ENCODE measurements at places on chromosomes 4 and X.

- no peak for DNase-seq
Observed at GRCh38 chrX:109623997-109624396, 975 bp downstream of the KCNE5 start.

GRCh38 chr4:68110441-68110840 is 19.2 kb downstream of the TMPRSS11F start:
- no peak for DNase-seq

DNA sequence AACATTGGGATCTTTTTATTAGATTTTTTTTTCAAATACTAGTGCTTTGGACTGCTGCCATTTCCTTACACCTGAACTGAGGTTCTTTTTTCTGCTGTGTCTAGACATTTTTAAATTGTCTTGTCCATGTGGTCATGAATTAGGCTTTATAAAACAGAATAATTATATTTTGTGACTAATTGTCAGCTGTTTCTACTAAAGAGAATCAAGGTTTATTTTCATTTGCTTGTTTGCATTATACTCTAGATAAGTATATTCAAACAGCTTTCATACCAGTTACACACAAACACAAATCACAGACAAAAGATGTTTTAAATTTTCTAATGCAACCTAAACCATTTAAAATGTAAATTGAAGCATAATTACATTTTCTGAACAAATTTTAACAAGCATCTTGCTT is 194.7 kb downstream of the GALNTL6 start:
- DNase-seq, result no peak

- no peak for DNase-seq
Observed at GRCh38 chrX:100687546-100687945, 43.5 kb downstream of the SRPX2 start.

- no peak for DNase-seq
Observed at GRCh38 chr4:81142744-81143143, 72.3 kb downstream of the PRKG2 start.

DNA sequence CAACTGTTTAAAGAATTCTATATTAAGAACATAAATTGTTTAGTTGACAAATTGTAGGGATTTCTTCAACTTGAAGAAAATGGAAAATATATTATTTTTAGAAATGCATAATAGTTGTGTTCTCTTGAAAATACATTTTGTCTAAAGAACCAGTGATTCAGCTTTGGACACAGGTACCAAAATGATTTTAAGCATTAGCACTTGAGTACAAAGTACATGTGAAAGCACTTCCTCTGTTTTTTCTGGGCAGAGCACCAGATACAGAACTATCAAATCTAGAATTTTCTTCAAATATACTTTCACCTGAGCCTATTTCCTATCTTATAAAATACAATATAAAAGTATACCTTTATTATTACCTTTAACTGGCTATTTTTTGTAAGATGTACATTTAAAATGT is 539.8 kb downstream of the ADGRL3 start:
- no peak for DNase-seq

GRCh38 chr4:22573198-22573597 is 57.3 kb upstream of the ADGRA3 start:
- DNase-seq, result no peak

GRCh38 chr4:111631215-111631999 is 513.8 kb upstream of the FAM241A start:
- DNase-seq, result no peak

DNA sequence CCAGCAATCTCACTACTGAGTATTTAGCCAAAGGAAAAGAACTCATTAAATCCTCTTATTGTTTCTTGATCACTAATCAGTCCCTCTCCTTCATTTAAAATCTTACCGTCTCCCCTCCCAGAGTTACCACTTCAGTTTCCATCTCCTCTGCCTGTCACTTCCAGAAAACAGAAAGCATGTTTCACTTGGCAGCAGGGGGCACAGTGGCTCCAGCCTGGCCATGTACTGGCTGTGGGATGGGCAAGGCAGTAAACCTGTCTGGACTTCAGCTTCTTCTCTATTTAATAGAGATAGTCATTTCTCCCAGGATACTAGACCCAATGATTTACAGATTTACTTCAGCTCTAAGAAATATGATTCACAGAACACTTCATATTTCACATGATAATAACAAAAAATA is 63.2 kb downstream of the CD40LG start:
- no peak for DNase-seq

DNA sequence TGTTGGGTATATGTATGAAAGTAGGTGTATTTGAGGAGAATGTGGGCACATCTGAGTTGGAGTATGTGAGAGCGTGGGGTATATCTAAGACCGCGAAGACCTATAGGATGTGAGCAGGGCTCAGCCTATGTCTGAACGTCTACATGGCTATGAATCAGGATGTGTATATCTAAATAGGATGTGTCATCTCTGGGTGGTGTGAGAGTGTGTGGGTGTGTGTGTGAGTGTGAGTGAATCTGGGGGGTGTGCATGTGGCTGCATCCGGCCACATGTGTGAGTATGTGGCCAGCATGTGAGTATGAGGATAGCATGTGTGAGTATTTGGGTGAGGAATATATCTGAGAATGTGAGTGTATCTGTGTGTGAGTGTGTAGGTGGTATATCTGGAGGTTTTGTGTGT is 7.7 kb downstream of the GPR173 start:
- DNase-seq, result no peak

- no peak for DNase-seq
Observed at GRCh38 chr4:156972379-156973015, 898 bp upstream of the PDGFC start.

GRCh38 chr4:168097161-168097560 is 4.8 kb downstream of the ANXA10 start:
- no peak for DNase-seq

GRCh38 chr4:137949746-137950145 is 292.4 kb downstream of the SLC7A11 start:
- no peak for DNase-seq

DNA sequence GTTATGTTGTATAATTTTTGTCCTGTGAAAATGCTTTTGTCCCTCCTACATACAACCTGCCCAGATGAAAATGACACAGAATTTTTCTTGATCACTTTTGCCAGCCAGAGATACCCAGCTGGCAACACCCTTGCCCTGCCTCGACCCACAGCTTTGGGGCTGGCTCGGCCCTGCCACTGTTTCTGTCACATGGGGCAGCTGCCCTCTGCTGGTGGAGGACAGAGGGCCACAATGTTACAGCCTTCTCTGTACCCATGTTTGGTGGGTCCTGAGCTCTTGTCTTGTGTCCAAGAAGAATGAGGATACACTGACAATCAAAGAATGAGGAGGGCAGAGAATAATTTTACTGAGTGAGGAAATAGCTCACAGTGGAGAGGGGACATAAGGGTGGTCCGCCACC is 31.1 kb downstream of the BMP15 start:
- DNase-seq, result no peak

DNA sequence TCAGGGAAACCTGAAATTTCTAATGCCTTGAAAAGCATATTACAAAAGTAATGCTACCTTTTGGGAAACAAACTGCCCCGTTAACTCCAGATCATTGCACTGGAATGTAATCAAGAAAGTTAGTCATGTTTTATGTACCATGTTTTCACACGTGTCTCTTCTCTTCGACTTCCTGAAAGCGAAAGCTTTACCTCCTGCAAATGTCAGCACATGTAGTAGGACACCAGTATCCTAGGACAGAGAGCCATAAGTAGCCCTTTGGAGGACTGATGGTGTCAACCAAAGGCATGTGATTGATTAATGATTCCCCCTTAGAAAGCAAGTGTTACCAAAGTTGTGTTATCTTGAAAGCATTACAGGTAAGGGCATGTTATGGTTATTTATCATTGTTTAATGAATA is 8.8 kb upstream of the MND1 start:
- DNase-seq, result no peak

DNA sequence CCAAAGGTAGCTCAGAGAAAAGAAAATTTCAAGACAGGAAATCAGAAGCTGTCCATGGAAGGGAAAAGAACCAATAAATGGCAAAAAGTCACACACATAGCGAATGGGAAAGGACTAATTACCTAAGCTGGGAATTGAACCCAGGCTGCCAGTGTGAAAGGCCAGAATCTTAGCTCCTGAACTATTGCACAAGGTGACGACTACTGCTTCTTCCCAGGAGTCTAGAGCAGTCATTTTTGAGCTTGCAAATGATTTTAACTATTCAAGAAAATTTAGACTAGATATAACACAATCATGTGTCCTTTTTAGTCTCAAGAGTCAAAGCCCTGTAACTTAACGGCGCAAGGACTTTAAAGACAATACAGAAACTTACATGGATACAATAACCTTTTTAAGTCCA is 34.1 kb upstream of the ZNF81 start:
- no peak for DNase-seq

DNA sequence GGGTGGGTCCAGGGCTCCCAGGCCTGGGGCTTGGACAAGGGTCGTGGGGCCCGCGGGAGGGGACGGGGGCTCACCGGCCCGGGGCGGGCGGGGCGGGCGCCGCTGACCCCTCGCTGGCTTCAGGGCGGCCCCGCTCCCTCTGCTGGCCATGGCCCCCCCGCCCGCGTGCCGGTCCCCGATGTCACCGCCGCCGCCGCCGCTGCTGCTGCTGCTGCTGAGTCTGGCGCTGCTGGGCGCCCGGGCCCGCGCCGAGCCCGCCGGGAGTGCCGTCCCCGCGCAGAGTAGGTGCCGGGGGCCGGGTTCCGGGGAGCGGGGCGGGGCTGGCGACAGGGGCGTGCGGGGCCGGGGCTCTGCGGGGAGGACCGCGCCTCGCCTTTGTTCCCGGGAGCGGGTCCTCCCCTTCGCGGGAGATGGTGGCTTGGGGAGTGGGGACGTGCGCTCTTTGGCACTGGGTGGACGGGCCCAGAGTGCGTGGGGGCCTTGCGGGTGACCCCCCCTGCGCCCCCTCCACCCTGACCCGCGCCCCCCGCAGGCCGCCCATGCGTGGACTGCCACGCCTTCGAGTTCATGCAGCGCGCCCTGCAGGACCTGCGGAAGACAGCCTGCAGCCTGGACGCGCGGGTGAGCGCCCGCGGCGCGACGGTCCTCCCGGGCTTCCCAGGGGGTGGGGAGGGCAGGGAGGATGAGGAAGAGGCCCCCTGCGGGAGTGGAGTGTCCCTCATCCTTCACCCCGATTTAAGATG is 16.8 kb upstream of the NAT8L start:
- DNase-seq, result peak; percentile 27

GRCh38 chr4:140641105-140641555 is 72.4 kb upstream of the UCP1 start:
- no peak for DNase-seq

GRCh38 chr4:150265806-150266205 is 187.6 kb downstream of the DCLK2 start:
- DNase-seq, result no peak

GRCh38 chrX:131366407-131366806 is 77.3 kb upstream of the IGSF1 start:
- no peak for DNase-seq

DNA sequence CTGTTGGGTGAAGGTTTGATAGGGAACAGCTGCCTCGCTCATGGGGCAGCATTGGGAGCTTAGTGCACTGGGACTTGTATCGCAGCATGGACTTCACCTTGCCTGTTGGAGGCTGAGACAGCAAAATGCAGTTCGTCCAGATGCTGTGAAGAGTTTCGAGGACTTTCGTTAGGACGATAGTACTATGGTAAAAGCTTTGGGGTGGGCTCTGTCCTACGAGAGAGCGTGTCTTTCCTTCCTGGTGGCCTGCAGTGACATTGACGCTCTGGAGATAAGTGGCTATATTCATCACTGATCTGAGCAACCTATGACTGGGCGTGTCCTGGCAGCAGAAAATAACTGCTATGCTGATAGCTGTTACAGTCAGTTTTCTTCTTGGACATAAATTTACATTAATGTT is 44.8 kb downstream of the ARHGAP10 start:
- no peak for DNase-seq

GRCh38 chrX:142977128-142977914 is 48.4 kb upstream of the SPANXN4 start:
- DNase-seq, result no peak

GRCh38 chr4:75658876-75659275 is 14.3 kb downstream of the G3BP2 start:
- no peak for DNase-seq

DNA sequence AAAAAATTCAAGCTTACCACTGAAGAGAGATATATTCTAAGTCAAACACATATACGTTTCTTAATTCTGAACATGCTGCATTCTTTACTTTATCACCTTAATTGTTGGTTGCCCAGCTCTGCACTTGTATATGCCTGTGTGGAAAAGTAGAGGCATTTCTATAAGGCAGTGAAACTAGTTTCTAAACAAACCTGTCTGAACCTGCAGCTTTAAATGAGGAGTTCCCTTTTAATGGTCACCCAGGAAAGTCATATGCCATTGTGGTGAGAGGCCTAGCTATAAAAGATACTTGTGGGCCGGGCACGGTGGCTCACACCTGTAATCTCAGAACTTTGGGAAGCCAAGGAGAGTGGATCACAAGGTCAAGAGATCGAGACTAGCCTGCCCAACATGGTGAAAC is 147.4 kb upstream of the RXFP1 start:
- DNase-seq, result no peak

DNA sequence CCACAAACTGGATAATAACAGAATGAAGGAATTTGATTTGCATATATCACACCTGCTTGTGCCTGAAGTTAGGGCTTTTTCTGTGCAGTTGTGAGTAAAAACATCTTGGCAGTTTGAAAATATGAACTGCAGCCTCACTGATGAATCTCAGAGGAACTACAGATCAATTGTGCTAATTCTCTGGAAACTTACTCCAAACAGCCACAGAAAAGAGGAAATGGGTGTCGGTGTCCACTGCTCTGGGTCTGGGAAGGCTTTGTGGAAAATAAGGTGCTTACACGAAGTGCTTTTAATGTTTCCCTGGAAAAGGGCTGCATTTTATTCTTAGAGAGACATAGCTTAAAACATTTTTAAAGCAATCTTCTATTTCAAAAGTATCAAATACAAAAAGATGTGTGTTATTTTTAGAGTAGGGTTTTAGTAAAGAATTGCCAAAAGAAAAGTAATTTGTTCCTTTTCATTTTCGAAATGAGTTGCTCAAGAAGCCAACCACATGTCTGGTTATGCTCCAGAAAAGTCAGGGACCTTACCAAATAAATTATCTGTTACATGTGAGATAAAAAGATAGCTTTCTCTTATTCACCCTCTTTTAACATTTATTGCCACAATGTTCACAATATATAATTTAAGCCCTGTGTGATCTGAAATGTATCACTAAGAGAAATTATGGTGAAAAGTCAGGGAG is 240.1 kb downstream of the FRAS1 start:
- no peak for DNase-seq

- DNase-seq, result peak; percentile 35
Observed at GRCh38 chrX:154409222-154409871, at the start of gene DNASE1L1. TSS of gene DNASE1L1 (minus strand) at chrX:154409254. CDS start at chrX:154405568, 3,686 bp downstream.

Data from activated gamma-delta T cell (primary cell).